ENCODE measurements at places on chromosomes 2 and 18. TPM values are rescaled to one million over a fixed set of nuclear protein-coding genes. Genes with fewer than 3 reads are reported as not detected.

DNA sequence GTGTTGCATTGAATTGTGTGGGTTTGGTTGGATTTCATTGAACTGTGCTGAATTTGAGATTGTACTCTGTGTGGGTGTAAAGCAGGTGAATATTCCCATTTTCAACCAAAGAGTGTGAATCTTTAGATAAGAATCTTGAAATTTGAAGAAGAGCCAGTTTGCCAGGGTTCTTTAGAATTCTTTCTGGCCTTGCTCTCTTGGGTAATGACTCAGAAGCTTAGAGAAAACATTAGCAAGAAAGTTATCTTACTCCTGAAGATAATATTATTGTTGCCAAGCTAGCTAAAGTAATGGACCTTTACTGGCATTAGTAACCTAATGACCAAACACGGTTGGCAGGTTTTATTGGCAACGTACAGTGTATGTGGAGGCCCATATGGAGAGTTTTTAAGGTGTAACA is 46.4 kb upstream of the SIX3 start:
- no peak for DNase-seq

GRCh38 chr18:12968115-12968514 is 20.3 kb downstream of the SEH1L start:
- no peak for DNase-seq

GRCh38 chr2:80026040-80026729 is 278.4 kb downstream of the LRRTM1 start:
- DNase-seq: no peak

DNA sequence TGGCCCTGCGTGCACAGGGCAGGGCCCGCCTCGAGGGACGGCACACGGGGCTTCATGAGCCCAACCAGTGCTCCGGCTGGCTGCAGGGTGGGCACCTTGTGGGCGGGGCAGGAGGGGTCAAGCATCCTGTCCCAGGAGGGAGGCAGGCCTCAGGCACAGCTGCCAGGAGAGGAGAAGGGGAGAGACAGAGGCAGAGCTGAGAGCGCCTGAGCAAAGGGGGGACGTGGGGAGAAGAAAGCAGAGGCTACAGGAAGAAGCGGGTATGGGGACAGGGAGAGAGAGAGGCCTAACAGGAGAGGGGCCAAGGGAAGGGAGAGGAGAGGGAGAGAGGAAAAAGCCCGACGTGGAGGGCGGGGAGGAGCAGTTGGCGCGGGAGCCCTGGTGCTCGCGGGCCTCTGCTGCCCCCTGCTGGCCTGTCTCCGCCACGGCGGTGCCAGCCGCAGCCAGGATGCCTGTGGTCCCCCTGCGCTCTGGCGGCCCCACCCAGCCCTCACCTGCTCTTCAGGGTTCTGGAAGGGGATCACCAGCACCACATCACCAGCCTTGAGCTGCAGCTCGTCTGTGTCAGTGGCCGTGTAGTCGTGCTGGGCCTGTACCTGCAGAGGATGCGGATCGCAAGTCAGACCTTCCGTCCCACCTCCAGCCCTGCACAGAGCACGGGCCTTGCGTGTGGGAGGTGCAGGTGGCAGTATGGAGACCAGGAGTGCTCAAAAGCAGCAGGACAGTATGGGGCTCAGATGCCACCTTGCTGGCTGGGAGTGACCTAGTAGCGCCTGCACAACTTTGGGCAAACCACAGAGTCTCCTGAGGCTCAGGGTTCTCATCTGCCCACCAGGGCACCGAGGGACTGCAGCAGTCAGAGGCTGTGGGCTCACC is 56.8 kb downstream of the BIN1 start:
- DNase-seq: no peak

DNA sequence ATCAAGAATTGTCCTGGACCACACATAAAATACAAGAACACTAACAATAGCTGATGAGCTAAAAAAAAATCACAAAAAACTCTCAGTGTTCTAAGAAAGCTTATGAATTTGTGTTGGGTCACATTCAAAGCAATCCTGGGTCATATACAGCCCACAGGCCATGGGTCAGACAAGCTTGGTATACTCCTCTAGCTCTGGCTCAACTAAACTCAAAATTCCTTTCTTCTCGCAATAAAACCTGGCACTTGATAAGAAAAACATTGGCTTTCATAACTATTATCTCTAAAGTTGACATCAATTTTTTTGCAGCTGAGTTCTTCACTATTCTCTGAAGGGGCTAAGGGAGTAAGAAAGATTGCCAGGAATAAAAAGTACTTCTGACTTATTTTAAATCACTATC is 38.3 kb downstream of the FBXO48 start:
- no peak for DNase-seq

DNA sequence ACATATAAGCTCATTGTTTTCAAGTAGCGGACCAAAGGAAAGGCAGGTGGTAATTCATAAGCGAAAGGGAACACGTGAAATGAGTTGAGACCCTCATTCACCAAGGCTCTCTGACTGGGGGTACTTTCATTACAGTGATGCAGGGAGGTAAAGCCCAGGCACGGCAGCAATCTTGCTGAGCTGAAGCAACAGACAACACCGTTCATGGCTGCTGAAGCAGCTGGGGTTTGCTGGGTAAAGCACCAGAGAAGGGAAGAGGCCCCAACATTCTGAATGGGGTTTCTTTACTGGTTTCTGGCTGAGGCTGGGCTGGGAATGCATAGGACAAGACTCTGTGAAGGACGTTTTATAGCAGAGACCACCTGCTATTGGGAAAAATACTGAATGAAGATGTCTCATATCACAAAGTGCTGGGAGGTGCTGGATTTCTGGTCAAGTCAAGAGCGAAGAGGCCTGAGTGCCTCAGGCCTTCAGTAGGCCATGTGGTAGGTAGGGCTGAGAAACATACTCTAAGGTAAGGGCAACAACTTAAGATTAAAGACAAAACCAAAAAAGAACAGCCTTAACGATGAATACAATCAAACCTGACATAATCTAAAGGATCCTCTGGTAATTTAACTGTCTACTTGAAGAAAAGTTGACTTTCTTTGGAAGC is 324.7 kb upstream of the PIK3C3 start:
- no peak for DNase-seq

DNA sequence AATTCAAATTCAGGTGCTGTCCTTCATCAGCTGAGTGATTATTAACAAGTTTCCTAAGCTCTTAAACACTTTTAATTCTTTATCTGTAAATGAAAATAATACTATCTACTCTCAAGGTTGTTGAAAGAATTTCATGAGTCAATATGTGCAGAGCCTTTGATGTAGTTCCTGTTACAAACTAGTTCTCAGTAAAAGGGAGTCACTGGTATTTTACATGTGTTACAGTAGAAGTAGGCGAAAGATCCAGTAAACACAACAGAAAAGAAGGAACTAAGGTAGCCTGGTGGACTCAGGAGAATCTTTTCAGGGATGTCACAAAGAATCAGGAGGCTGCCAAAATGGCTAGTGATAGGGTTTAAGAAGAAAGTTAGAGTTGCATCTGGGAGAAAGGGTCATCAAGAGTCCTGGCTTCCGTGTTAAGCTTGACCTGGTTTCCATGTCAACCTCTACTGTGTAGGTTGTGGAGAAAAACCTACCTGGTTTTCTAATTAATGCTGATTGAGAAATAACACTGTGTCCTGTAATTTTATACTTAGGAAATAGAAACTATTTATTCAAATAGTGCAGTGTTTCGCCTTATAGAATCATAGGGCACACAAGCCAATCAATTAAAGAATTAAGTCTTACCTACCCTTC is 58.3 kb upstream of the TRIB2 start:
- no peak for DNase-seq

- no peak for DNase-seq
Measured at GRCh38 chr2:234492717-234493485, 4.0 kb downstream of the ARL4C start.

DNA sequence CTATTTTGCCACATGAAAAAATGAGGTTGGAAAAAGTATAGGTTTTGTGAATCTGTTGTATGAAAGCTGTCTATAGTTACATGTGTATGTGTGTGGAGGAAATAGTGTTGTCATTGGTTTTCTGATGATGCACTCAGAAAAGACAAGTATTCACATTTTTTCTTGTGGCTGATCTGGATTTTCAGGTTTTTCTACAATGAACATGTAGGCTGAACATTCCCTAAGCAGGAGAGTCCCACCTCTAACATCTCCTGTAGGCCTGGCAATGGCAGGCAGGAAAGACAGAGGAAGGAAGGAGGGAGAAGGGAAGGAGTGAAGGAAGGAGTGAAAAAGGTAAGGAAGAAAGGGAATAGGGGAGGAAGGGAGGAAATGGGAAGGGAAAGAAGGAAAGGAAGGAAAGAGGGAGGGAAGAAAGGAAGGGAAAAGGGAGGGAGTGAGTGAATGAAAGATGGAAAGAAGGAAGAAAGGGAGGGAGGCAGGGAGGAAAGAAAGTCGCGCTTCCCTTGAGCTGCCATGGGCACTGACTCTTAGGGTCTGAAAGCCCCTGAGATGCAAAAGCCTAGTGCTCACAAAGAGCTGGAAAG is 495 bp upstream of the IL36RN start:
- DNase-seq: no peak

DNA sequence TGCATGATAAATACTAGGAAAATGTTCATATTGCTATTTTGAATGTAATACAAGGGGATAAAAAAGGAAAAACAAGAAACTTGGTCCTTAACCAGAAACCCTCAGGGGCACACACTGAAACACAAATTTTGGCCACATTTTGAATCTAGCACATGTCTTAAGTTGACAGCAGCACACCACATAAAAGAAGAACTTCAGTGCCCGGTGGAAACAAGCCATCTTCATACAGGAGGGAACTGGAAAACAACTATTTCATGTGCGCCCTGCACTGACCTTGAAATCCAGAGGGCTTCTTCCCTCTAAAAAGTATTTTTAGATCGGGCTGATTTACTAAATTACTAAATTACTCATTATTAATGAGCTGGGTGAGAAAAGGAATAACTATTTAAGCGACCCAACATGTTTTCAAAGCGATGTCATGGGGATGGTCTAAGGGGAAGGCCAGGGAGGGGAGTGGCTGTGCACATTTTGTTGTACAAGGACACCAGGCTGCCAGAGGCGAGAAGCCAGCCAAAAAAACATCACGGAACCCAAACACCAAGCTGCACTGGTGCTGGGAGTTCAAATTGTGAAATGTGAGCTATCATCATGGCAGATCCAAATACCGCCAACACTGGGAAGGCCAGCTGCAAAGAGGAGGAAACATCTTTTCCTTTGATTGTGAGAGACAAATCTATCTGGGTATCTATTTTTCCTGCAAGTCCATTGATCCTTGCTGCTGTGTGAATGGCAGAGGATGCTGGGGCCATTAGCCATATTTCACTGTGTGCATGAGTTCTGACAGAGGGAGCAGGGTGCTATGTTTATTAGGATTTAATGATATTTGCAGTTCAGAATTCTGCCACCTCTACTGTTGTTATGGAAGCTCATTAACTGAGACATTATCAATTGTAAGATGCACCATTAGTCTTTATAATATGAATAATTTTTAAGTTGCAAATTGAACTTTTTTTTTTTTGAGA is 150.7 kb upstream of the LMAN1 start:
- DNase-seq: no peak

GRCh38 chr2:10186868-10187535 is 64.5 kb downstream of the RRM2 start:
- DNase-seq: no peak

GRCh38 chr2:221671515-221671914 is 99.4 kb upstream of the EPHA4 start:
- peak; percentile 32 for DNase-seq

DNA sequence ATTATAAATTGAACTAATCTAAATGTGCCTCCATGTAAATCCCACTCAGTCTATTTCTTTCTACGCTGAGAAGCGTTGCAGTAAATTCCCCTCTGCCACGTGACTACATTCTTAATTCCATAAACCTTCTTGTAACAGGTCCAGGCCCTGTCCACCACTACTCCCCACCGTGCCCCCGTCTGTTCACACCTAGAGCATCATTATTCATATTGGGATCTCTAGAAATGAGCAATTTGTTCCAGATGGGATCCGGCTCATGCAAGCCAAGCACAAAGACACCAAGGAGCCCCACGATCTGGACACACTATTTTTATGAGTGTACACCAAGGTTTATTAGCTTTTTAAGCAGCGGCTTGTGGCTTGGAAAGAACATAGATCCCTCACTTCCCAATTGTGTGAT is 38.2 kb downstream of the BOLA3 start:
- no peak for DNase-seq

DNA sequence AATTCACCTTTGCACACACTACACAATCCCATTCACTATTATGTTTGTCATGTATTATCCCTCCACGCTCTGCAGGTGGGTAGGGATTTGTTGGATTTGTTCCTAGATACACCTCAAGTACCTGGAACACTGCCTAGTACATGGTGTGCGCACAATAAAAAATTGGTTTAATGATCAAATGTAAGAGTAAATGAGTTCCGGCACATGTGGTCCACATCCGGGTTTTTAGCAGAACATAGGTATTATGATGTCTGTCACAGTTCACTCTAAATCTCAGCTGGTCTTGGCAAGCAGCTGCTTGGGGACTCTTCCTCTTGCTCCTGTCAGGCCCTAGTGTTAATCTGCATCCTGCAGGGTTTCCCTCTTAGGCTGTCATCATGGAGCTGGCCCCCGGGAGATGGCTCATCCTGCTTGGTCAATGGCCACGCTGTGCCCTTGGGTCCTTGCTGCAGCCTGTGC is 21.8 kb upstream of the IL1R1 start:
- no peak for DNase-seq

DNA sequence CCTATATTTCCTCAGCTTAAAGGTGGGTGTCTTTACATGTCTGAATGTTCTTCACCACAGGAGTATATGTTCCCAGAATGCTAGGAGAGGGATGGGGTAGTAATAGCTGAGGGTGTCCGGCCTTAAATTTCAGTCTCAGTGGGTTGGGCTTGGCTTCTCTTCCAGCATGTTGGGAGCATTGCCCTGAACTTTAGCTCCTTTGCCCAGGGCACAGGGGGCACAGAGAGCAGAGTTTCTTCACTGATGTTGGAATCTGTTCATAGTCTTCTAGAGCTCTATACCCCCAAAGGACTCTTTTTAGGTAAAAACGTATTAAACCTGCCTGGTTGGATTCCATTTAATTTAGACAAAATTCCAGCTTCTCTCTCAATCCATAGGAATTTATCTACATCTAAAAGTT is 154.4 kb upstream of the GCFC2 start:
- DNase-seq: no peak

- no peak for DNase-seq
Measured at GRCh38 chr2:146927080-146927711, 917.6 kb upstream of the ACVR2A start.

GRCh38 chr2:193900292-193900691 is 1705.6 kb upstream of the TMEFF2 start:
- DNase-seq: no peak

- peak; percentile 96 for DNase-seq
Measured at GRCh38 chr2:160293391-160294091, 93.5 kb upstream of the ITGB6 start.

VRK2 gene
- 19.4 TPM for total RNA-seq

CABLES1 gene
- total RNA-seq: 5.3 TPM

CCDC148 gene
- total RNA-seq: 1.1 TPM

RESP18 gene
- not detected for total RNA-seq

FMNL2 gene
- 16.1 TPM for total RNA-seq

PLCL1 gene
- total RNA-seq: 0.14 TPM

LYPD1 gene
- total RNA-seq: 9.4 TPM

SERPINB12 gene
- total RNA-seq: not detected
